ENCODE measurements at places on chromosomes 16 and 17.

DNA sequence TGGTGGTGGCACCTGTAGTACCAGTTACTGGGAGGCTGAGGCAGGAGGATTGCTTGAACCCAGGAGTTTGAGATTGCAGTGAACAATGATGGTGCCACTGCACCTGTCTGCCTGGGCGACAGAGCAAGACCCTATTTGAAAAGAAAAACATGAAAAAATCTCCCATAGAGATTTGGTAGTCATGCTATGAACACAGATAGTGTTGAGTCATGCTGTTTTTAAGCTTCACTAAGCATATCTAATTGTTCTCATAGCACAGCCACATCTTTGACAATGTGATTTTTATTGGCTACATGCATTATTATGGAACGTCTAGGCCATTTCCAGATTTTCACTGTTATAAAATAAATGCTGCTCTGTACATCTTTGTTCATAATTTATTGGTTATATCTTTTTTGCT is 6.0 kb downstream of the IL34 start:
- DNase-seq = no peak

GRCh38 chr17:58960068-58960467 is 146.6 kb downstream of the TRIM37 start:
- DNase-seq = no peak

GRCh38 chr17:7852919-7853690 is 1.8 kb upstream of the TMEM88 start:
- DNase-seq = no peak

- no peak for DNase-seq
Measured at GRCh38 chr16:54431997-54432896, 145.7 kb upstream of the IRX3 start.

DNA sequence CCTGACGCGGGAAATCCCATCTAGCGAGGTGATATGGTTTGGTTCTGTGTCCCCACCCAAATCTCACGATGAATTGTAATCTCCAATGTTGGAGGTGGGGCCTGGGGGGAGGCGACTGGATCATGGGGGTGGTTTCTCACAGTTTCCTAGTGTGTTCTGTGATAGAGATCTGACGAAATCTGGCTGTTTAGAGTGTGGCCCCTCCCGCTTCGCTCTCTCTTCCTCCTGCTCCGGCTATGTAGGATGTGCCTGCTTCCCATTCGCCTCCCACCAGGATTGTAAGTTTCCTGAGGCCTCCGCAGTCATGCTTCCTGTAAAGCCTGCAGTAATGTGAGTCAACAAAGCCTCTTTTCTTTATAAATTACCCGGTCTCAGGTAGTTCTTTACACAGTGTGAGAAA is 31.6 kb downstream of the IFT140 start:
- no peak for DNase-seq

DNA sequence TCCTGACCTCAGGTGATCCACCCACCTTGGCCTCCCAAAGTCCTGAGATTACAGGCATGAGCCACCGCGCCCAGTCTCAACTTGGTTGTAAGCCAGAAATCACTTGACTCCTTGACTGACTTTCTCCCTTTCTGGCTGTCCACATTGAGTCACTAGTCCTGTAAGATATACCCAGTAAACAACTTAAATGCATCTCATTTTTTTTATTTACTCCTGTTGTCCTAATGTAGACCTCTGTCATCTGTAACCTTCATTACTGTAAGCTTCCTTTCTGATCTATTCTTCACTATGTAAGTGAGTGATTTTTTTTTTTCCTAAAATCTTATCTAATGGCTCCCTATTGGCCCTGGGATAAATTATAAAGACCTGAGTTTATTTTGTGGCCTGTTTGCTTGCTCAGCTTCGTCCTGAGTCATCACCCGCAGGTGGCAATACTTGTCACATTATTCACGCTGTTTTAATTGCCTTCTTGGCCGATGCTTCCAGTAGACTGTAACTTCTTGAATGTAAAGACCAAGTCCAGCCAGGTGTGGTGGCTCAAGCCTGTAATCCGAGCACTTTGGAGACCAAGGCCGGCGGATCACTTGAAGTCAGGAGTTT is 41.0 kb downstream of the PAFAH1B1 start:
- no peak for DNase-seq

- DNase-seq = no peak
Measured at GRCh38 chr17:60704170-60704569, 26.5 kb downstream of the BCAS3 start.

DNA sequence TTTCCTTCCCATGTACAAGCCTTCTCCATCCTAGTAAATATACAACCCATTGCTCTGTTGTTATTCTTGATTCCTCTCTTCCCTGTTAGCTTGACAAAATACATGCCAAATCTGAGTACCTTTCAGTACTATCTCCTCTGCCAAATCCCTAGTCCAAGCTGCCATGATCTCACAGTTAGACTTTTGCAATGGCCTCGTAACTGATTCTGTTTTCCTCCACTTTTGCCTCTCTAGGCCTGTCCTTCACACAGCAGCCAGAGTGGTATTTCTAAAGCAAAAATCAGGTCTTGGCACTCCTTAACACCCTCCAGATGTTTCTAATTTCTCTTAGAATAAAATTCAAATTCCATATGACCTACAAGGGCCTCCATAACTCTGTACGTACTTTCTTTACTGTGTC is 153.0 kb upstream of the RBL2 start:
- DNase-seq = no peak

GRCh38 chr16:19346335-19346922 is 60.9 kb downstream of the CLEC19A start:
- no peak for DNase-seq

GRCh38 chr17:9052921-9053320 is 31.6 kb downstream of the NTN1 start:
- DNase-seq = no peak

GRCh38 chr17:41682631-41683030 is 6.1 kb upstream of the EIF1 start:
- DNase-seq = no peak

GRCh38 chr16:87458424-87458915 is 34.4 kb downstream of the ZCCHC14 start:
- DNase-seq = no peak

GRCh38 chr16:28145796-28146195 is 66.0 kb downstream of the XPO6 start:
- DNase-seq = no peak

DNA sequence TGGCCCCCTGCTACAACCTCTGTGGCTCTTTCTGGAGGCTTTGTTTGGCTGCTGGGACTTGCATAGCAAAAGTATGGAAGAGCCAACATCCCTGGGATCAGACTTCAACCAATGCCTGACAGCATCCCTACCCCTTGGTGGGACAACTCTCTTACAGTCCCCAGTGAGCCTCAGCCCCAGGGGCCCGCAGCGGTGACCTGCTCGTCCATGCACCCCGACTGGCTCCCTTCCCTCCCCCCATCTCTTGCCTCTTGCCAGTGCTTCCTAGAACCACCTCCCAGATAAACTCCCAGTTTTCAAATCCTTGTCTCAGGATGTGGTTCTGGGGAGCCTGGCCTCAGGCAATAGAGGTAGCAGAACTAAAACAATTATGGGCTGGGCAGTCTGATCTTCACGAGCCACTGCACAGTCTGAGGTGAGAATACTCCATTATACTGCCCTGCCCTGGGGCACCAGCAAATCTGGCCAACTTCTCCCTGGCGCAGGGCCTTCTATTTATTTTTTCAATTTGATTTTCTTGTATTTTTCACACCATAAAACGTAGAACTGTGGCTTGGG is 86.6 kb upstream of the BRD7 start:
- no peak for DNase-seq

- DNase-seq = no peak
Measured at GRCh38 chr16:15034266-15035162, 21.4 kb downstream of the NTAN1 start.

DNA sequence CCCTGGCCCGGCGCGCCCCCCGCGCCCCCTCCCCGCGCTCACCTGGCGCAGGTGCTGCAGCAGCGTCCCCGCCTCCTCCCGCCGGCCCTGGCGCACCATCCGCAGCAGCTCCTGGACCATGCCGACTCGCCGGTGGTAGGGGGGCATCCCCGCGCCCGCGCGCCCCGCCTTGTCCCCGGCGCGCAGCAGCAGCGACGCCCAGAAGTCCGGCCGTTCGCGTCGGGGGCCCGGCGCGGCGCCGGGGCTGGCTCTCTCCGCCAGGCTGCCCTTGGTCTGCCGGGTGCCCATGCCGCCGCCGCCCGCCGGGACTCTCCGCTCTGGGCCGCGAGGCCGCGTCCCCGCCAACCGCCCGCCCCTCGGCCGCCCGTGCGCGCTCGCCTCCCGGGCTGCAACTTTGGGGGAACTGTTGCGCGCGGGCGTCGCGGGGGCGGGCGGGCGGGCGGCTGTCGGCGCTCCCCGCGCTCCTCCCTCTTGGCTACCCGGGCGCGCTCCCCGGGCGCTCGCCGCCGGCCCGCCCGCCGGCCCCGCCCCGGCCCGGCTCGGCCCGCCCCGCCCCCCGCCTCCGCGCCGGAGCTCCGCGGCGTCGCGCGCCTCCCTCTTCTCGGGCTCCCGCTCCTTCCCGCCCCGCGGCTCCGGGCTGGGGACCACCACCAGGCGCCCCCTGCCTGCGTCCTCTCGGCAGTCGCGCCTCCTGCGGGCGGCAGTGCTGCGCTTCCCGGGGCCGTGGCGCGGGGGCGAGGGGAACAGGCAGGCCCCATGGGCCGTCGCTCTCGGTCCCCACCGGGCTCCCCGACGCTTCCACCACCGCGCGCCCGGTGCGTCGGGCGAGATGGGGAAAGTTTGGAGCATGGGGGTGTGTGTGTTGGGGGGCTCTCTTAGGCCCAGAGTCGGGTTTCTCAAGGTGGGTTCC is at the start of gene LRRC75A:
Gene LRRC75A, minus strand, starts transcription at position 491 of the 910 bp plus-strand sequence. Its CDS starts 203 bp downstream, at position 288.
- DNase-seq = no peak

DNA sequence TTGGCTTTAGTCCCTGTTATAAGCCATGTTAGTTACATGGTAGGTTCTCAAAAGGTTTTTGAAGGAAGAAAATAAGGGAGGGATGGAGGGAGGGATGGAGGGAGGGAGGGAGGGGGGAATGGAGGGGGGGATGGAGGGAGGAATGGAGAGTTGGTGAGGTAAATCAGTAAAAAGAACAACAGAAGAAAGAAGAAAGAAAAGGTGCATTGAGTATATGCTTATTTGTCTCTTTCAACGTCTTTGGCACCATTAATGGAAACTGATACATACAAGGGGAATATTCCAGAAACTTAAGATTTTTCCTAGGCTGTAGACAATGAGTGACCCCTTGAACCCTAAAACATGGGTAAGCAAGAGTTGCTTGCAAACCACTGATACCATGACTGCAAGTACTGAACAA is 1056.3 kb downstream of the CDH11 start:
- DNase-seq = no peak

DNA sequence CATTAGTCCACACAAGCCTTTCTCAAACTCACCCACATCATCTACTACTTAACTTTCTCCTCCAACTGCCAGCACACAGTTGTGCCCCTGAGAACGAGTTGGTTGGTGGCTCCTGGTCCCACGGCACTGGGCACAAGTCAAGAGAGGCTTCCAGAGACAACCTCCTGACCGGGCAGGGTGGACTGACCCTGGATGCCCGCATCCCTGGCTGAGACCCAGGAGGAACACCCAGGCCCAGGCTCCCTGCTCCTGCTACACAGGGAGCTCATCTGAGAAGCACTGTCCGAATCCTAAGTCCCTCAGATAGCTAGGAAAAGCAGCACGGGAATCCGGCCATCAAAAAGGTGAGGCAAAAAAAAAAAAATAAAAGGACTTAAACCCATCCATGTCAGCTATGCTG is 29.0 kb downstream of the WDR45B start:
- DNase-seq = no peak

GRCh38 chr16:66416939-66417700 is 10.0 kb upstream of the BEAN1 start:
- DNase-seq = no peak

DNA sequence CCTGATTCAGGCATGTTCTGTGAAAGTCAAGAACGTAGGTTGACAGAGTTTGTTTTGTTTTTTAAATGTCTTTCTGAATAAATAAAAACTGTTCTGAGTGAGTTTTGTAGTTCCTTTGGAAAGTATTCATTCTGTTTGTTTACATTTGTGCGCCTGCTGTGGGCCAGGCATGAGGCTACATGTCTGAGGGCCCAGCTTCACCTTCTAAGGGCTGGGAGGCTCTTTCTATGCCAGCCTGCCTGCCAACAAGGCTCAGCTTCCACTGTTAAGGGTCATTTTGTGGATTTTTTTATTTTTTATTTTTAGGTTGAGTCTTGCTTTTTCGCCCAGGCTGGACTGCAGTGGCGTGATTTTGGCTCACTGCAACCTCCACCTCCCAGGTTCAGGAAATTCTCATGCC is 6.1 kb downstream of the WWOX start:
- DNase-seq = no peak

- no peak for DNase-seq
Measured at GRCh38 chr16:85607796-85608514, 5.2 kb upstream of the GSE1 start.

GRCh38 chr16:57741660-57742191 is 6.2 kb downstream of the KATNB1 start:
- DNase-seq = no peak

GRCh38 chr17:64575431-64575830 is 68.7 kb downstream of the CEP95 start:
- DNase-seq = no peak

GRCh38 chr17:58970609-58971450 is 135.8 kb downstream of the TRIM37 start:
- DNase-seq = no peak

DNA sequence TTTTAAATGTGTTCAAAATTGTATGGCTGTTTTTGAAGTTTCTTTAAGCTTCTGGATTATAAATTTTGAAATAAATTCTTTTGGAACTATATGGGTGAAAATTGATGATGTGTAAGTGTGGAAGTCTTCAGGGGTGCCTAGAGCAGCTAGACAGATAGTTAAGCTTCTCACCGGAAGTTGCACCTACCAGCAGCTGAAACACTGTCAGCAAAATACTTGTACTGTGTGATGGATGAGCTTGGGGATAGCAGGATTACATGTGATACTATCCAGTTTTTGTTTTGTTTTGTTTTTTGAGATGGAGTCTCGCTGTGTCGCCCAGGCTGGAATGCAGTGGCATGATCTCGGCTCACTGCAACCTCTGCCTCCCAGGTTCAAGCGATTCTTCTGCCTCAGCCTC is 19.7 kb downstream of the RBL2 start:
- DNase-seq = no peak

- DNase-seq = no peak
Measured at GRCh38 chr16:80014241-80014939, 413.9 kb upstream of the MAF start.

DNA sequence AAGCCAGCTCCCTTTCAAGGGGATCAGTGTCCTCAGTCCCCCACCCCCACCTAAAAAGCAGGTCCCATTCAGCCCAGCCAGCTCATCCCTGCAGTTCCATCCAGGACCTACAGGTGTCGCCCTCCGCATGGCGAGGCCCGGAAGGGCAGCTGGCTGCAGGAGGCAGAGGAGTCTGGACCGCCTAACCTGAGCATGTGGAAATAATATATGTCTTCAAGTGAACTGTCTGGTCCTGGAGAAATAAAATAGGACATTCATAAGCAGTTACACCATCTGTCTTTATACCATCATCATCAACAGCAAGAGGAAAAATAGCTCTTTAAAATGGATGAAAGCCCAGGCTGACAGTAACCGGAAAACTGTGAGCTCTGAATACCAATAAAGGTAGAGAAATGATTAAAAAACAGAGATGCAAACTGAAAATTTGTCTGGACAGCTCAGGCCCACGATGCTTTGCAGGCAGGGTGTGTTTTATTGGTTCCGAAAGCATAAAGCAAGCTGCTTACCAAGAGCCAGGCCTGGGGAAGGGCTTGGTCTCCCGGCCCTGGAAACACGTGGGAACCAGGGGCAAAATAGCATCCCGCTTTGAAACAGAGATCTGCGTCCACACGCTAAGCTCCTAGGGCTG is 215.2 kb downstream of the ZFHX3 start:
- peak; percentile 35 for DNase-seq

GRCh38 chr16:22683730-22684573 is 130.0 kb upstream of the HS3ST2 start:
- no peak for DNase-seq

Measured in stimulated activated CD8-positive, alpha-beta memory T cell treated with anti-CD3 and anti-CD28 coated beads, Interleukin-7, amount 100 ng/mL, for 48 hours (primary cell).